Mucosa of descending colon (tissue), 3 donors: ENCODE measurements at places on chromosomes 12 and 14.

DNA sequence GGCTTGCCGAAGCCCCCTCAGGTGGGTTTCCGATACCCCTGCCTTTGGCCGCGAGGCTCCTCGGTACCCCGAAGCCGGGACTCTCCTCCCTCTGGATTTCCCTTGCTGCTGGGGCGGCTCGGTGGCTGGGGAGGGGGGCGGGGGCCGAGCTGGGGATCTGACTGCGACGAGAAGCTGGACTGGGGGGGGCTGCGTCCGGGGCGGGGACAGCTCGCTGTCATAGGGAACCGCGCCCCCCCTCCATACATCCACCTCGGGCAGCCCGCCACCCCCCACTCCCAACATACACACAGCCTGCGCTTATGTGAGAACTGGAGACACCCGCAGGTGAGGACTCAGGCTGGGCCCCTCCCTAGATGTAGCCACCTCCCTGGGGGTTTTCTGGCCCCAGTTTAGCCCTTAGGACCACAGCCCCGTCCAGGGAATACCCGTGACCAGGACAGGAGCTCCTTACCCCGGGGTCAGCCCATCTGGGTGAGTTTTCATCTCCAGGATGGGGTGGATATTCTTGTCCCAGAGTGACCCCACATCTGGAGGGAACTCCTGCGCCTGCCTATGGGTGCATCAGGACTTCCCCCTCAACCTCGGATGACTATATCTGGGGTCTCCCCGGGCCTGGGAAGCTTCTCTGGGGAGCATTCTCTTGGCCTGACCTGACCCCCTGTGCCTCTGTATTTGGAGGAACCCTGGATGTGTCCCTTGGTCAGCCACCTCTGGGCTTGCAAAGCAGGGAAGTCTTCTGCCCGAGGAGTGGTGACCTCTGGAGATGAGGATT, 687 bp downstream of the ASIC1 start:
- no peak for DNase-seq

DNA sequence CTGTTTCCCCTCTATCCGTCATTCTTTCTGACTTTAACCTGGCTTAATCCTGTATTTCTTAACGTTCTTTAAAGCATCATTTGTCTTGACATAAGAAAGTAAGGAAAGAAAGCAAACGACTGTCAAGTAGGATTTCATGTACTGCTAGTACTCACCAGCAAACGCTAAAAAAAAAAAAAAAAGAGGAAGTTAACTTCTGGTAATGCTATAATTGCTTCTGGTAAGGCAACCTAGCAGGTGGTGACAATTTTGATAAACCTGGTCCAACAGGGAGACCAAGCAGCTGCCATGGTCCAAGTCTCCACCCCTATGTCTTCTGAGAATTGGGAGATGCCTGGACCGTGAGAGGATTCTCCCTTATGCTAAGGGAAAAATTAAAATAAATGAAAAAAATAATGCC, 306.6 kb downstream of the DAD1 start:
- no peak for DNase-seq

DNA sequence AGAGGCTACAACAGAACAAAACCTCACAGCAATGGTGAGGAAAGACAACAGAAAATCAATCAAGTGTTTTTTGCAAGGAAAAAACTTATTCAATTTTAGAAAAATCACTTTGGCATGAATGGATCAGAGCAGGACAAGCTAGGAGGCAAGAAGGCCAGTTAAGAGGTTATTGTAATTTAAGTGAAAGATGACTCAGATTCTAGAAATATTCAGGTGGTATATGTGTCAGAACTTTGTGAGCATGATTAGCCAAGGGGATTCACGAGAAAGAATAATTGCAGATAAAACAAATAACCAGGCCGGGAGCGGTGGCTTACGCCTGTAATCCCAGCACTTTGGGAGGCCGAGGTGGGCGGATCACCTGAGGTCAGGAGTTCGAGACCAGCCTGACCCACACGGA, 12.7 kb downstream of the GCH1 start:
- no peak for DNase-seq

DNA sequence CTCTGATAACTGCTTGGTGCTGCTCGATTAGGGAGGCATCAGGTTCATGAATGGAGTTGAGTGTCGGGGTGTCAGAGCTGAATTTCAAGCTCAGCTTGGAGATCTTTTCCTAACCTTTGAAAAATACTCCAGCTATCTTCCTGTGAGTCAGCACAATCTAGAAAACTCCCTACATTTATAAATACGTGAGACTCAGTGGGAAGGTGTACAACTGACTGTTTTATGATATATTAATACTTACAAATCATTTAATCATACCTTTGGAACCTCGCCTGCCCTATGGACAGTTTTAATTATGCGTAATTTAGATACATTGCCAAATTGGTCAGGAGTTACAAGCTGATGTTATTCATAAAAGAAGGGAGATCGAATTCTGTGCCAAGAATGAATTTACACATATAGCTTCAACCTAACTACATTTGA, 961 bp downstream of the CMAS start:
- no peak for DNase-seq

DNA sequence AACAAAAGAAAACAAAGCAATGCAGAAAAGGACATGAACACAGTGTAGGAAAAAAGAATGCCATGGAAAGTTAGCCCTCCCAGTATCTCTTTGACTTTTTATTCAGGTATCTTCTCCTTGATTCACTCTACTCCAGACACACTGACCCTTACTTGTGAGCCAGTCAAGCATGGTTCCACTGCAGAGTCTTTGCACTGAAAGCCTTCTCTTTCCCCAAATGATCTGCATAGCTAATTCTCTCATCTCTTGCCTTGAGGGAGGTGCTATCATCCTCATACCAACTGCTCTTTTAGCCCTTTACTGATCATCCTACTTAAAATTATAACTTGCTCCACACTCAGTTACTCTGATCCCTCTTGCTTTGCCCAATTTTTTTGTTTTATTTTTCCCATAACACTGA, 101.2 kb upstream of the SLC16A7 start:
- DNase-seq = no peak

DNA sequence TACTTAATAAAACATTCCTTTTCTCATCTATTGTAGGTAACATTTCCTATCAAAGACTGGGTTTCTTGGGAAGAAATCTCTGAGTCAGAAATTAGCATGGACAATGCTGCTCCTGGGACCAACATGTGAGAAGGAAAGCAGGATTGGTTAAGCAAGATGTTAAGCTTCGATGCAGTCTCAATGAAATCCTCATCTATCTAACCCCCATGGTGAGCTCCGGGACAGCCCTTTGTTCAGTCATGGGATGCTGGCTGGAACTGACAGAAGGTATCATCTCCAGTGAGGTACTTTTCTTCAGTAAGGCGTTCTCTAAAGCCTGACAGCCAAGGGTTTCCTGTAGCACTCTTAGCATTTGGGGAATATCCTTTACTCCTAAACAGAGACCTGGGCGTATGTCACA, 82.8 kb upstream of the SINHCAF start:
- no peak for DNase-seq

- DNase-seq = no peak
Measured at GRCh38 chr14:50864237-50864636, 7.6 kb upstream of the ABHD12B start.

- no peak for DNase-seq
Measured at GRCh38 chr14:38705220-38705619, 397.8 kb downstream of the SEC23A start.

- no peak for DNase-seq
Measured at GRCh38 chr12:3556716-3557115, 65.7 kb downstream of the PRMT8 start.

GRCh38 chr14:57390806-57391516, 575 bp downstream of the NAA30 start:
- DNase-seq = peak; percentile 74

DNA sequence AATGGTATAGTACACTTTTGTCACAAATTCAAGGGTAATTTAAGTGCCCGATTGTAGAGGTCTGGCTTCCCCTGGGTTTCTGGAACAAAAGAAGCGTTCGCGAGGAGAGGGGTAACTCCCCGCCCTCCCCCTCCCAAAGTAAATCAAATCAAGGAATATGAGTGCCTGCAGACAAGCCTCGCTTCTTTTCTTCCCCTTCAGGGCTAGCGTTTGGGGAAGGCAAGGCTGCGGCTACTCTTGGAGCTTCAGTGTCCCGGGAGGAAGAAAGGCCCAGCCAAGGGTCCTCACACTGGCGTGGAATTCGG, 456 bp upstream of the TMPO start:
- no peak for DNase-seq

DNA sequence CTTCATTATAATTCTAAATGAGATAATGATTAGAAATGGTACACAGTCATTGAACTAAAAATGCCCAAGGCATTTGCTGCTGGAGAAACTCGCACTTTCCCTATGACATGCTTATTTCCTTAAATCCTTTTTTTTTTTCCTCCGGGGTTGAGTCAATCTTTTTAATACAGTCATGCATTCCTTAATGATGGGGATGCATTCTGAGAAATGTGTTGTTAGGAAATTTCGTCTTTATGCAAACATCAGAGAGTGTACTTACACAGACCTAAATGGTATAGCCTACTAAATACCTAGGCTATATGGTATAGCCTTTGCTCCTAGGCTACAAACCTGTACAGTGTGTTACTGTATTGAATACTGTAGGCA, 29.8 kb upstream of the DACT1 start:
- no peak for DNase-seq

DNA sequence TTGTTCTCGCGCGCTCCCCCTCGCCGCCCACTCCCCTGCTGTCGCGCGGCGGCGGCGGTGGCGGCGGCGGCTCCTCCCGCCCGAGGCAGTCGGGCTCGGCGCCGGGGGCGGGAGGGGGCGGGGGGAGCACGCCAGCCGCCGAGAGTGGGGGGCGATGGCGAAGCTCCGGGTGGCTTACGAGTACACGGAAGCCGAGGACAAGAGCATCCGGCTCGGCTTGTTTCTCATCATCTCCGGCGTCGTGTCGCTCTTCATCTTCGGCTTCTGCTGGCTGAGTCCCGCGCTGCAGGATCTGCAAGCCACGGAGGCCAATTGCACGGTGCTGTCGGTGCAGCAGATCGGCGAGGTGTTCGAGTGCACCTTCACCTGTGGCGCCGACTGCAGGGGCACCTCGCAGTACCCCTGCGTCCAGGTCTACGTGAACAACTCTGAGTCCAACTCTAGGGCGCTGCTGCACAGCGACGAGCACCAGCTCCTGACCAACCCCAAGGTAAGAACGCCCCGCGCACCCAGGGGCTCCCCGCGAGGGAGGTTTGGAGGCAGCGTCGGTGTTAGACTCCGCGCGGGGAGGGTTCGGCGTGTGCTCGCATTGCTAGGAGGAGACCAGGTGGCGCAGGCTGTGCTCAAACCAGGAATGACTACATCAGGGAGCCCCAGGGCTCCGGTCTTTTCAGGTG, 629 bp downstream of the KCNMB4 start:
- peak; percentile 55 for DNase-seq

DNA sequence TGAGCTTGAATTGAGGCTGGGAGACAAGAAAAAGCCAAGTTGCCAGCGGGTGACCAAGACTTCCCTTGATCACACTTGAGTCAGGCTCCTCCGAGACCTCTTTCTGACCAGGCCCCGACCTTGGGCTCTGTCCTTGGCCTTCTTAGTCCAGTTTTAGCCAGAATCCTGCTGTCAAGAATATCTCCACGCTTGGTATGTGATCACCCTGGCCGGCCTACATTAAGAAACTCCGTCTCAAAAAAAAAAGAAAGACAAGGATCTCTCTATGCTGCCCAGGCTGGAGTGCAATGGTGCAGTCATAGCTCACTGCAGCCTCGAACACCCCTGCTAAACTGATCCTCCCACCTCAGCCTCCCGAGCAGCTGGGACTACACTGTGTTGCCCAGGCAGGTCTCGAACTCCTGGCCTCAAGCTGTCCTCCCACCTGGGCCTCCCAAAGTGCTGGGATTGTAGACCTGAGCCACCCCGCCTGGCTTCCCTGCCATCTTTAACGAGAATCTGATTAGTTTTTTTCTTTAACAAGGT, 1.0 kb upstream of the ITPK1 start:
- DNase-seq = no peak

- no peak for DNase-seq
Measured at GRCh38 chr14:91912035-91912434, 35.5 kb downstream of the FBLN5 start.

GRCh38 chr12:67288561-67288960, 19.4 kb downstream of the CAND1 start:
- no peak for DNase-seq

- peak; percentile 54 for DNase-seq
Measured at GRCh38 chr12:110538869-110539622, 36.9 kb downstream of the RAD9B start.

DNA sequence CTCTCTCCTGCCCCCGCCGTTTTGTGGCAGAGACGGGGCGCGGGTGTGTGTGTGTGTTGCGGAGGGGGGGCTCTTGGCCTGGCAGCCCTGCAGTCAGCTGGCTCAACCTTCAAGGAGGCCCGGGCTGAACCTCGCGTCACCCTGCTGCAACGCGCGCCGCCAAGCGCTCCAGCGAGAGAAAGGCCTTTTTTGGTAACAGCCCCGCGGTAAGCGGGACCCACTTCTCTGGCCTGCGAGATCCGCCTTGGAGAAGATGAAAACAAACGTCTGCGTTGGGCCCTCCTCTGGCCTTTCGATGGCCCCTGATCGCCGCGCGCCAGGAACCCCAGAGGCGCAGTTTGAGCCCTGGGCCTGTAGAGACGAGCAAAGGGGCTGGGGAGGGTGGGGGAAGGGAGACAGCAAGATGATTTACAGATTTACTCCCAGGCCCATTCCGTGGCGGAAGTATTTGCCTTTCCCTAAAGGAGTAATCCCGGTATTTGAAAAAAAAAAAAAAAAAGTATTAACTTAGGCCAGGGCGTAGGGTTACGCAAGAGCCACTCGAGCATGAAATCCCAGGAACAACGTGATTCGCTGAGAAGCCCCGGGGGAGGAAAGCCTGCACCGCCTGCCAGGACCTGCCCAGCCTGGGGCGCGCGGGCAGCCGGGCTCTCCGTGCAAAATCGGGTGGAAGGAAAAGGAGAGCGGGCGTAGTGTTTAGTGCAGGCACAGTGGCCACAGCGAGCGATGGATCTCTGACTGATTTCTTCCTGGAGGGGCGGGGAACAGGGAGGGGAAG, 4.5 kb upstream of the IRF2BPL start:
- peak; percentile 88 for DNase-seq

DNA sequence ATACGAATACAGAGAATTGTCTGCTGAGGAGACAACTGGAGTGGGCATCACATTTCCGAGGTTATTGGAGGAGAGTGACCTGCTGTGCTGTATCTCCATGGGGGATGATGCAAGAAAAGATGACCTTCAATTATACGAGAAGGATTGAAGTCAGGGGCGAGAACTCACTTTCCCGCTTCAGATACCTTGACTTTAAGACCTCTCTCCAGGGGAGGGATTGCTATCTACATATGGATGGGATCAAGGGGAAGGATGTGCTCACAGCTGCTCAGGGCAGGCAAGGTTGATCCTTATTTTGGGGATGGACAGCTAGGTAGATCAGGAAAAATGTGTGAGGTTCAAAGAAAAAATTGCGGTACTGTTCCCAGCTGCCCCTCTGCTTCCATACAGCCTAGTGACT, 24.4 kb downstream of the NEUROD4 start:
- DNase-seq = no peak

DNA sequence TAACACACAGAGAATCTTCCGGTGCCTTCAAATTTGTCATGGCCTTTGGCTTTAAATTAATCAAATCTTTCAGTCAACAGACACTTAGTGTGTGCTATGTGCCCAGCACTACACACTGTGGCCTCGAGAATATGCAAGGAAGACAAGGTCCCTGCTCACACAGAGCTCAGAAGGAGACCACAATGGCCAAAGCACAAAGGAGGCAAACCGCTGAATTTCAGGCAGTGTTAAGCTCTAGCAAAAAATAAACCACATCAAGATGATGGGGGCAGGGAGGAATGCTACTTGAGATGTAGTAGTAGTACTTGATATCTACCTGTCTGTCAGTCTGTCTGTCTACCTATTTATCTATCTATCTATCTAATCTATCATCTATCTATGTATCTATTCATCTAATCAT, 227.9 kb downstream of the TMEM132D start:
- DNase-seq = no peak
